ENCODE measurements at places on chromosomes 7 and 10.
A peak's percentile ranks its signal among the peaks of the same experiment; 100 is the strongest.

DNA sequence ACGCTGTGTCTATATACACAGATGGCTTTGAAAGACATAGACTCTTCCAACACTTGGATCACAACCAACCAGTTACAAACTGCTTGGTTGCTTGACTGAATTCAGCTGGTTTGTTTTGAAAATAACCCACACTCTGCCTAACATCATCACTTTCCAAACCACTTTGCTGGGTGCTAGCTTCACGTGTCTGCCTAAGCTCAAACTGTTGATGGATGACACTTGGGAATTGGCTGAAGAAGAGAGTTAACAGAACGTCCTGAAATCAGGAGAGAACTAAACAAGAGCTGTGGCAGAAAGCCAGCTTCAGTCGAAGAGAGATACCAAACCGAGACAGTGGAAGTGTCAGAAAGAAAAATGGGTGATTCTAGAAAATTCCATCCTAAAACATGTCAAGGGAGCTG is 420.8 kb upstream of the AUTS2 start:
- no peak for DNase-seq

DNA sequence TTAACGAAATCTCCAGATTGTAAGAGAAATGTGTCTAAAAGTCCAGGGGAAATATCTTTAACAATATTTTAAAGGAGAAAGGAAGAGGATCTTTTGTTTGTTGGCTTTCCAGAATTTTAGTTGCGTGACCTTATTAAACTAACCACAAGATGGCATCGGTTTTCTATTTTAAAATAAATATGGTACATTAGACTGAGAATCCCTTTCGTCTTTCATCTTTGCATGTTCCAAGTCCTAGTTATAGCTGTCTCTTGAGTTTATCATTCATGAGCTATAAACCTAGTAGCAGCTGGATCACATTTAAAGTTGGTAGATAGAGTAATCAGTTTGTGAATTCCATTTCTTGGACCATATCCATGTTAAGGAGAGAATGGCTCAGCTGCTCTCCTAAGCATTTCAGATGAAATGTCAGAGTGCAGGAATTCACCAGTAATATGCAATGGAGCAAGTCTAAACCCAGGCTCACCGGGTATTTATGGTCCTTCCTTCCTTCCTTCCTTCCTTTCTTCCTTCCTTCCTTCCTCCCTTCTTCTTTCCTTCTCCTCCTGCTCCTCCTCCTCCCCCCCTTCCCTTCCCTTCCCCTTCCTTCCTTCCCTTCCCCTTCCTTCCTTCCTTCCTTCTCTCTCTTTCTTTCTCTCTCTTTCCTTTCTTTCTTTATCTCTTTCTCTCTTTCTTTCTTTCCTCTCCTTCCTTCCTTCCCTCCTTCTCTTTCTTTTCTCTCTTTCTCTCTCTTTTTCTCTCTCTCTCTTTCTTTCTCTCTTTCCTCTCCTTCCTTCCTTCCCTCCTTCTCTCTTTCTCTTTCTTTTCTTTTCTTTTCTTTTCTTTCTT is 57.8 kb upstream of the RAB18 start:
- peak; percentile 41 for DNase-seq

DNA sequence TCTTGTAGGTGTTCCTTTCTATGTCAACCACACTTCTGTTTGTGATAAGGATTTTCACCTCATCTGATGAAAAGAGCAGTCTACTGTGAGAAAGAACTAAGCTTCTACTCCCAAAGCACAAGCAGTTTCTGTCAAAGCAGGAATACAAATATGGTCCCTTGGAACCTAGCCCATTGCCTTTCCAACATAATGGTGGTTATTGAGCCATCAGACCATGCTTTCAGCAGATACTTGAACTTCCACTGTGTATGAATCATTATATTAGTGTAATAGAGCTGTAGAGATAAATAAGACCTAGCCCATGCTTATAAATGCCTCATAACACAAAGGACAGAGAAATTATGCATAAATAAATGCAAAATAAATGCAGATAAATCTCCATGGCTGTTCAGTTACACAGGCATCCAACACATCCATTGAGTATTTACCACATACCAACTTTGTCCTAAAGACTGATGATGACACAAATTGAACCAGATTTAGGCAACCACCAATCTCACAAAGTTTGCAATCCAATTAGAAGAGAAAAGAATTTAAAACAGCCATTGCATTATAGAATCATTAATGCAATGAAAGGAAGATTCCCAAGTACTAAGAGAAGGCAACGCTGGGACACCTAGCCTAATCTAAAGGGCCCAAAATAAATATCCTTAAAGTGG is 729.4 kb upstream of the C7orf33 start:
- DNase-seq = no peak

GRCh38 chr10:71266147-71266917 is 52.7 kb upstream of the SLC29A3 start:
- DNase-seq = no peak

- no peak for DNase-seq
Measured at GRCh38 chr7:151276666-151277590, 28.4 kb upstream of the SMARCD3 start.

DNA sequence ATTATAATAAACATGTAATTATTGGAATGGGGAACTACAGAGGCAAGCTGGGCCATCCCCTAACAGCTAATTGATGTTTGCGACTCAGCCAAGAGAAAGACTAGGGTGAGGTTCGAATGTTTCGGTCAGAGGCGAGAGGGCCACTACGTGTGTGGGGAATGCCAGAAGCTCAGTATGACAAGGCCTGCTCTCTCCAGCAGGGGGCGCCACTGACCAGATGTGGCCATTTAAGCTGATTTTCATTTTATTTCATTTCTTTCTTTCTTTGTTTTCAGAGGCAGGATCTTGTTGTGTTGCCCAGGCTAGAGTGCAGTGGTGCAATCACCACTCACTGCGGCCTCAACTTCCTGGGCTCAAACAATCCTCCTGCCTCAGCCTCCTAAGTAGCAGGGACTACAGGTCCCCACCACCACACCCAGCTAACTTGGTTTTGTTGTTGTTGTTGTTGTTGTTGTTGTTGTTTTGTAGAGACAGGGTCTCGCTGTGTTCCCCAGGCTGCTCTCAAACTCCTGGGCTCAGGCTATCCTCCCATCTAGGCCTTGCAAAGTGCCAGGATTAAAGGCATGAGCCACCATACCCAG is 38.1 kb downstream of the TMEM130 start:
- DNase-seq = peak; percentile 46

GRCh38 chr10:14904316-14904732 is 25.7 kb downstream of the SUV39H2 start:
- DNase-seq = peak; percentile 63

GRCh38 chr10:27153845-27154193 is 365 bp downstream of the YME1L1 start:
- DNase-seq = peak; percentile 49

DNA sequence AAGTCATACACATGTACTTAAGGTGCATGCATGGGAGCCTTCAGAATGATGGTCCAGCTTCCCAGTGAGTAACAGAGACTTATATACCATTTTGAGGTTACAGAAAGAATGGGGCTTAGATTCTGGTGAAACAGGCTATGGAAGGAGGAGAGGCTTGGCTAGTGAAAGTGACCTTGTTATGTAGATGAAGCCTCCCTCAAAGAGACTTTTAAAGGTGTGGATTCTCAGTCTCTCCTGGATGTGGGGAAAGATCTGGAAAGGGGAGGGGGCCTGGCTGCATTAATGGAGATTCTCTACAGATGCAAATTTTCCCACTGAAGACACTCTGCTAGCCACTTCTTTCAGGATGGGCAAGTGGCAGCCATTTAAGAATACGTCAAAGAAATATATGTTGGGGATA is 5.5 kb downstream of the RASSF4 start:
- no peak for DNase-seq

DNA sequence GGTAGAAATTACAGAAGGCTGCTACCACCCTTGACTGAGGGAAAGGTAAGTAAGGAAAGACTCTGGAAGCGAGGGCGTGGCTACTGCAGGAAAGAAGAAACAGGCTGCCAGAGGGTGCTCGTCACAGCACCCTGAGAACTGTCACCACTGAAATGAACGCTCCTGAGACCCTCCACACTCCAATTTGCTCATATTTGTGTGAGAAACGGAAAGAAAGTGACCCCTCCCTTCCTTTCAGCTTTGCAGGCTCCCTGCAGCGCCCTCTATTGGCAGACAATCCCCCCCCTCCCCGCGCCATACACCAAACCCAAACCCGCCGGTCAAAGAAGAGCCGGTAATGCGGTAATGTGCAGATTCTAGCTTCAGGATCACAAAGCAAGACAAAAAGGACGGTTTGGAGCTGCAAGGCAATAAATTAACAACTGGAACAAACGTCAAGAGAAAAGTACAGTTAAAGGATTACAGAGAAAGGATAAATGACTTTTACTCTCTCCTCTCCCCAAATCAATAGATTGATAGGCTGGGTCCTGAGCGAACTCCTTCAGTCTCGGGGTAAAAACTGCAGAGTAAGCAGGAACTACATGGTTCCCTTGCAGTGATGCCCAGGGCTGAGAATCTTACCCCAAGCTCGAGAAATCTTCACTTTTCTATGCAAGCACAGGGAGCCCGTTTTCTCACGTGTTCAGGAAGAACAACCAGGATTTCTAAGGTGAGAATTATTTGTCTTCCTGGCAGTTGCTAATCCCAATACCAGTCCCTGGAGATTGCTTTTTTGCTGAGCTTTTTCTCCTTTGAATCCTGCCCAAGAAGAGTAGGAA is 47.6 kb downstream of the STEAP1B start:
- peak; percentile 36 for DNase-seq

- no peak for DNase-seq
Measured at GRCh38 chr10:76315240-76315639, 883.8 kb downstream of the LRMDA start.

DNA sequence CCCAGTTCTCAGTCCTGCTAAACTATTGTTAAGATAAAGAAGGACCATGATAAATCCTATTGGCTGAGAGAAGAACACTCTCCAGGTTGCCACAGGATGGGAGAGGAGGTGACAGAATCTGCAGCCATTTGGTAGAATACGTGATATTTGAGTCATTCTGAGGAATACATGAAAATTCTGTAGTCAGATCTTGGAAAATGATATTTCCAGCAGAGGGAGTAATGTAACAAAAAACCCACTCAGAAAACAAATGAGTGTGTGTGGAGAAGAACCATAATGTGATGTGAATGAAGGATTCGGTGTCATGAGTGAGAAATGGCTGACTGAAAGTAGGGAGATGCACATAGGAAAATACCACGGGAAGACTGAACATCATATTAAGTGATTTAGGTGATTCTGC is 128.5 kb upstream of the PFKP start:
- no peak for DNase-seq

GRCh38 chr10:114274616-114275453 is 35.8 kb downstream of the VWA2 start:
- DNase-seq = no peak

- DNase-seq = no peak
Measured at GRCh38 chr7:139131601-139132041, 22.1 kb upstream of the ZC3HAV1 start.

GRCh38 chr7:128404886-128405470 is 4.8 kb downstream of the IMPDH1 start:
- no peak for DNase-seq

DNA sequence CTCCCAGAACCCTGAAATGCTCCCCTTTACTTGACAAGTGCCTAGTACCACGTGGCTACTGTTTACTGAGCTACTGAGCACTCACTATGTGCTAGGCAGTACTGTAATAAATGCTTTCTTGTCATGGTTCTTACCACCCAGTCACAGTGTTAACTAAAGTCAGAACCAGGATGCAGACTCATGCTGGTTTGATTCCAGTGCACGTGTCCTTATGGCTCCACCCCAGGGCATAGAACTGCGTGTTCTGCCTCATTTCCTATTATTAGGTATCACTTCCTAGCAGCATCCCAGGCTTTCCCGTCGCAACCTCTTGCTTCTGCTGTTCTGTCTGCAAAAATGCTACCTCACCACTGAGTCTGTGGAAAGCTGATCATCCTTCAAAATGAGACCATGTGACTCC is 71.7 kb upstream of the DOCK1 start:
- no peak for DNase-seq

DNA sequence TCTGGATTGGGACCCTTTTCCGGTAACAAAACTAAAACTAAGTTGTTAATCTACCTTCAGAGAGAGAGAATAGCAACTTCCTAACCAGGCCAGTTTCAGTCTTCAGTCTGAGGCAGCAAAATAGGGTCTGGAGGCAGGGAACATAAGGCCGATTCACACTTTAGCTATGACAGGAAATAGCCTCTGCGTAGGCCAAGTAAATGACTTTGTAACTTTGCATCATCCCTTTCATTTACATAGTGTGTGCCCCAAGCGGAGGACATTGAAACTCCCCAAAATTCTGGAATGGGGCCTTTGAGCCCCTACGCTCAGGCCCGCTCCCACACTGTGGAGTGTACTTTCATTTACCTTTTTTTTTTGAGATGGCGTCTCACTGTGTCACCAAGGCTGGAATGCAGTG is 1.7 kb upstream of the UPP1 start:
- DNase-seq = no peak

DNA sequence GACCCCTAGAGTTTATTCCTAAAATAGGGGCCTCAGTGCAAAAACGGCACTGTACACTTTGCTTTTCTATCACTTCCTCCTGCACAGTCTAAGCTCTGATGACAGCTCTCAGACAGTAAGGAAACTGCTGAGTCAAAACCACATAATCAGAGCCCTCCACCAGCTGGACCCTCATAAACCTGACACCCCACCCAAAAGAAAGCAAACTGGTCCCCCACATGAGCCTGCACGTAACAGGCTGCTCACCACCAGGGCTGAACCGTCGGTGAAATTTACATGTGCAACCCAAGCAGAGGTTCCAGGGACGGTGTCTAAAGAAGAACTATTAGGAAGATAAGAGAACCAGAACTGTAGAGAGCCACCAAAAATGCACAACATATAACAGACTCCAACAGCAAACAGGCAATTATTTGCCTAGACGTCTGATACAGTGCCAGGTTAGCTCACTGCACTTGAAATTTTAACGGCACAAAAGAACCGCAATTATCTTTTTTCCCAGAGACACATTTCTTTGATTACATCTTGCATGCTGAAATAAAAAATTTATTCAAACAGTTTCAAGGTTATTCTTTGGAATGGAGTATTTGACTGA is 19.6 kb downstream of the SGMS1 start:
- peak; percentile 83 for DNase-seq

GRCh38 chr7:13016592-13017332 is 329.3 kb downstream of the ARL4A start:
- no peak for DNase-seq

DNA sequence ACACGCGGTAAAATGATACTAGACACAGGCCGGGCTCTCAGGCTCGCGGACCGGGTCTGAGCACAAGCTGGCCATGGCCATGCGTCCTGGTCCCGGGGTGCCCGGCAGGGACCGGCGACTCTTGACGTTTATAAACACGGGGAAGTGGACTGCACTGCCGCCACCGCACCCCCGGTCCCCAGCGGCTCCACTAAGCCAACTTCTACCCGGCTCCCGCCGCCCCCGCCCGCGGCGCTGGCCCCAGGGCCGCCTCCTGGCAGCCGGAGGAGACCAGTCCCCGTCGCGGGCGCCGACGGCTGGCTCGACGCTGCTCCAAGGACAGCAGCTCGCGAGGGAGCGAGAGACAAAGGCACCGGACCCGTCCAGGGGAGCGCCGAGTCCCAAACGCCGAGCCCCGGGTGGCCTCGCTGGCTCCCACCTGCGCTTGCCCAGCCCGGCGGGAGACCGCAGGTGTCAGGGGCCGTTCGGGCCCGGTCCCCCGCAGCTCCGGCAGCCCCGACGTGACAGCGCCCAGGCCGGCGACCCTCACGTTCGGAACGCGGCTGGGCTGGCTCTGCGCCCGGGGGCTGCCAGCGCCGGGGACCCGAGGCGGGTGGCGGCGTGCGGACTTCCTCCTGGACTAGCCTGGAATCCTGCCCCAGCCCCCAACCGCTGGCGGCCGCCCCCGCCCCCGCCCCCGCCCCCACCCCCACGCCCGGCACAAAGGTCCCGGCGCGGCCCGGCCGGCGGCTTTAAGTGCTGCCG is 517 bp downstream of the ITGB1 start:
- peak; percentile 51 for DNase-seq

- peak; percentile 59 for DNase-seq
Measured at GRCh38 chr10:75492173-75492925, 60.9 kb downstream of the LRMDA start.

Measured in hematopoietic multipotent progenitor cell treated with erythropoietin and hydrocortisone succinate and interleukin-3 and kit ligand, for 8 days (in vitro differentiated cells).